ENCODE measurements at places on chromosomes 11 and 22. TPM values are rescaled to one million over a fixed set of nuclear protein-coding genes. Genes with fewer than 3 reads are reported as not detected.
A peak's percentile ranks its signal among the peaks of the same experiment; 100 is the strongest.

- no peak for DNase-seq
Measured at GRCh38 chr11:118216621-118217481, 8.0 kb downstream of the JAML start.

The GLB1L2 gene
- not detected for total RNA-seq

DNA sequence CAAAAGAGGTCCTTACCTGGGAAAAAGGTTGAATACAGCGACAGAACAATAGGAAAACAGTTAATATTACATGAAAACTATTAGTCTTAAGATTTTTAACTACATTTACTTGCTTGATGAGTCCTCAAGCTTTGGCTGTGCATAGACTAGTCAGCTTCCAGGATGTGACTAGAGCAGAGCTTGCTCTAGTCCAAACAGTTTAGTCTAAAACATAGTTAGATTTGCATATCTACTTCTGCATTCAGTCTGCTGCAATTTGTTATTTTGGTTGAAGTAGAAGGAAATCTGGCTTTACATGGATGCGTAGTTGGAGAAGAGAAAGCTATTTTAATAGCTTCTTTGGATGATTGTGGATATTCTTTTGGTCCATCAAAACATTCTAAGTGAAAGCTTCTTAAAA, 95.3 kb upstream of the ALKBH3 start:
- no peak for DNase-seq

The TSSK2 gene
- total RNA-seq, result not detected

GRCh38 chr11:132114185-132114584, 743.8 kb downstream of the NTM start:
- DNase-seq, result peak; percentile 70

- no peak for DNase-seq
Measured at GRCh38 chr22:36470994-36471331, 10.5 kb downstream of the TXN2 start.

The CARD16 gene
- not detected for total RNA-seq

- DNase-seq, result no peak
Measured at GRCh38 chr11:109564241-109564640, 142.3 kb downstream of the C11orf87 start.

The IL17REL gene
- total RNA-seq, result not detected

The SCGB2A2 gene
- total RNA-seq, result not detected

The PDGFB gene
- 1.2 TPM for total RNA-seq

- DNase-seq, result no peak
Measured at GRCh38 chr11:35525501-35526175, at the start of gene PAMR1. TSS of gene PAMR1 (minus strand) at chr11:35525616. CDS start at chr11:35525585, 31 bp downstream.

GRCh38 chr22:19879643-19879991, 24.9 kb upstream of the GNB1L start:
- DNase-seq, result no peak

GRCh38 chr11:65159012-65159411, 11.0 kb upstream of the SPDYC start:
- no peak for DNase-seq

DNA sequence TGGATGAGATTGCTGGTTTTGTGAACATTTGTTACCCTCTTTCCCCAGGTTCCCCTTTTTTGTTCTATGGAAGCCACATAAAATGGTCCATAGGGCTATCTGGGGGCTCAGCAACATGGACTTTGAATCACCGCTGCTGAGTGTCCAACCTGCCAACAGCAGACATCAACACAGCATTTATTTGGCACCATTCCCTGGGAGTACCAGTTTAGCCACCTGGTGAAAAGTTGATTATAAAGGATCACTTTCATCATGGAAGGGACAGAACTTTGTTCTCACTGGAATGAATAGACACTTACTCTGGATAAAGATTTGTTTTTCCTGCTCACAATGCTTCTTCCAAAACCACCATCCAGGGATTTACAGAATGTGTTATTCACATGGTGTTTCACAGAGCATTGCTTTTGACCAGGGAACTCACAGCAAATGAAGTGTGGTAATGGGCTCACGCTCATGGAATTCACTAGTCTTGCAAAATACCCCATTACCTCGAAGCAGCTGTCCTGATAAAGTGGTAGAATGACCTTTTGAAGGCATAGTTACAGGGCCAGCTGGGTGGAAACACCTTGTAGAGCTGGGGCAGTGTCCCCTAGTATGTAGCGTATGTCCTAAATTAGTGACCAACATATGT, 43.9 kb downstream of the ADM start:
- peak; percentile 87 for DNase-seq

DNA sequence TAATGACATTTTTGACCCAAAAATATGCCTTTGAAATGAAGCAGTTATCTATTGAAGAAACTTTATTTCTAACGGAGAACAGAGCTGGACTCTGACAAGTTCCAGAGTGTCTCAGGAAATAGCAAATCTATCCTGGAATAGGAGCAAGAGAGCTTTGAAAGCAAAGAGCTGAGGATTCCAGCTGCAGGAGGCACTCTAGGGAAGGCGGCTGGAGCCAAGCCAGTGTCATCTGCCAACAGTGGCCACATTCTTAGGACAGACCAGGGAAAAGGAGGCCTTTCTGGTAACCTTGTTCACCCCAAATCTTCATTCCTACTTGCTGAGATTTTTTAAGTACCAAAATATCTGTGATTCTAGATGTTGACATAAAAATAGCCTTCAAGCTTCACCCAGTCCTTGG, 493.5 kb upstream of the B3GAT1 start:
- DNase-seq, result no peak

- DNase-seq, result peak; percentile 52
Measured at GRCh38 chr22:47154621-47155081, 392.2 kb downstream of the TBC1D22A start.

GRCh38 chr11:71452199-71453036, 585 bp upstream of the NADSYN1 start:
- no peak for DNase-seq

DNA sequence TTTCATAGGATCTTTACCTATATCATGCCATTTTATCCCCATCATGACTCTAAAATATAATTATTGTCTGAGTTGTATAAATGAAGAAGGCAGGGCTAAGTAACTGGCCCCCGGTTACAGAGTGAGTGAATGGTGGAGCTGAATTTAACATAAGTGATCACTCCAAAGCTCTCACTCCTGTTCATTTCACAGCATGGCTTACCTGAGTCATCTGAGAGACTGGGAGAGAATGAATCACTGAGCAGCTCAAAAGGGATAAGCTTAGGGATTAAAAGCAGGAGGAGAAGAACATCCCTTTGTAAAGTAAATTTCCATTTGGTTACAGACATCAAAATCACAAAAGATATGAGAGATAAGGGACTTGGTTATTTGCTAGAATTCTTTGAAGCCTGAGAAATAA, 294.0 kb upstream of the CTSC start:
- peak; percentile 3 for DNase-seq

The DCHS1 gene
- 2.6 TPM for total RNA-seq

The CCDC83 gene
- not detected for total RNA-seq

DNA sequence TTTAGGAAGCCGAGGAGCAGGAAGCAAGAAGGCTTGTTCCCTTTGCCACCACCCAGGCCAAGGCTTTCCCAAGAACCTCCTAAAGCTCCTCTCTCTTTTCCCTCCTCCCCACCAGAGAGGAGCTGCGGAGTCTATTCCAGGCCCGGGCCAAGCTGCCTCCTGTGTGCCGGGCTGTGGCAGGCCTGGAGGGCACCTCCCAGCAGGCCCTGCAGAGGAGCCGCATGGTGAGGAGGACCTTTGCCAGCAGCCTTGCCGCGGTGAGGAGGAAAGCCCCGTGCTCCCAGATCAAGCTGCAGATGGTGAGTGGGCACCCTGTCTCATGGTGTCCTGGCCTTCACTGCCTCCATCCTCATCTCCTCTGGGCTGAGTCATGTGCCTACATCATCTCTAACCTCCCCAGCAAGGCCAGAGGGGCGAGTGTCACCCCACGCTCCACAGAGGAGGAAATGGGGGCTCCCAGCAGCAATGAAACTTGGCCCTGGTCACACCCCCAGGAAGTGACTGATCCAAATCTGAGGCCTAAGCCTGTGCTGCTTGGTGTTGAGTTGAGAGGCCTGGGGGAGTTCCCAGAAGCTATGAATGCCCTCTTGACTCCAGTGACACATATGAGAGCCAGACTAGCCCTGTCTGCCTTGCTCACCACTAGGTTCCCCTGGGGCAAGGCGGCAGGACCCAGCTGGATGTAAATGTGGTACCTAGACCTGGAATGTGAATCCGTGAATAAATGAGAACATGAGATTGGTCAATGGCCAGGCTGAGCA, 104.2 kb downstream of the MYO18B start:
- DNase-seq, result peak; percentile 49

The SPINDOC gene
- 33.8 TPM for total RNA-seq

DNA sequence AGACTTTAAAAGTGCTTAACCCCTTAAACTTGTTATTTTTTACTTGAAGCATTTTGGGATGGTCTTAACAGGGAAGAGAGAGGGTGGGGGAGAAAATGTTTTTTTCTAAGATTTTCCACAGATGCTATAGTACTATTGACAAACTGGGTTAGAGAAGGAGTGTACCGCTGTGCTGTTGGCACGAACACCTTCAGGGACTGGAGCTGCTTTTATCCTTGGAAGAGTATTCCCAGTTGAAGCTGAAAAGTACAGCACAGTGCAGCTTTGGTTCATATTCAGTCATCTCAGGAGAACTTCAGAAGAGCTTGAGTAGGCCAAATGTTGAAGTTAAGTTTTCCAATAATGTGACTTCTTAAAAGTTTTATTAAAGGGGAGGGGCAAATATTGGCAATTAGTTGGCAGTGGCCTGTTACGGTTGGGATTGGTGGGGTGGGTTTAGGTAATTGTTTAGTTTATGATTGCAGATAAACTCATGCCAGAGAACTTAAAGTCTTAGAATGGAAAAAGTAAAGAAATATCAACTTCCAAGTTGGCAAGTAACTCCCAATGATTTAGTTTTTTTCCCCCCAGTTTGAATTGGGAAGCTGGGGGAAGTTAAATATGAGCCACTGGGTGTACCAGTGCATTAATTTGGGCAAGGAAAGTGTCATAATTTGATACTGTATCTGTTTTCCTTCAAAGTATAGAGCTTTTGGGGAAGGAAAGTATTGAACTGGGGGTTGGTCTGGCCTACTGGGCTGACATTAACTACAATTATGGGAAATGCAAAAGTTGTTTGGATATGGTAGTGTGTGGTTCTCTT, 2.8 kb downstream of the MALAT1 start:
- peak; percentile 61 for DNase-seq

DNA sequence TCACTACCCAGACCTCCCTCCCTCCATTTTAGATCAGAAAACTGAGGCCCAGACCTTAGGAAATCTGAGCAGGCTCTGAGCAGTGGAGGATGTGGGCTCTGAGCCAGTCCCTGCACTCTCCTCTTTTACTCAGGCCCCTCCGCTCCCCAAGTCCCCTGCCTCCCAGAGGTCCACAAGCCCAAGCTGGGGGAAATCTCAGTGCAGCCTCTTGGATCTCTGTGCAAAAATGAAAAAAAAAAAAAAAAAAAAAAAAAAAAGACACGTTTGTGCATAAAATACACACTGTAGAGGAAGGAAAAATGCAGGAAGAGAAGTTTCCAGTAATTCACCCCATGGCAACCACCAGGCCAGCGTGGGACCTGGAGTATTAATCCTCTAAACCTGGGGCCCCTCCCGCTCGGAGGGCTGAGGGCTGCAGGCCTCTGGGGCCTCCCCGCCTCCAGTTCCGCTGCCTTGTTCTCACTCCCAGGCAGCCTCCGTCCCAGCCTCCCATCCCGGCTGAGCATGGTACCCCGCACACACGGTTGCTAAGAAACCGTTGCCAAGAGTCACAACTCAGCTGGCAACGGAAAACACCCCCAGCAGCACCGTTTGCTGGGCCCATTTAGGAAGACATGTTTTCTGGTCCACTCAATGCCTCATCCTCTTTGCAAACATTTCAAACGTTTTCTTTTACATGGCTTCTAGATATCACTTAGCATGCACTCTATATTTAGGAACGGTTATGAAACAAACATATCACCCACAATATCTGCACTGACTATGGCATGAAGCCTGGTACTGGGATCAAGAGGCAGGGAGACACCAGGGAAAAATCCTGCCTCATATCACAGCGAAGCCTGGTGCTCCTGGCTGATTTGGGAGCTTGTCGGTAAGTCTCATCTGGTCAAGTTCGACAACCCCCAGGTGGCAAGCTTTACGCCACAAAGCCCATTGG, 227.5 kb downstream of the CTTN start:
- DNase-seq, result no peak

The TRIM64 gene
- not detected for total RNA-seq

DNA sequence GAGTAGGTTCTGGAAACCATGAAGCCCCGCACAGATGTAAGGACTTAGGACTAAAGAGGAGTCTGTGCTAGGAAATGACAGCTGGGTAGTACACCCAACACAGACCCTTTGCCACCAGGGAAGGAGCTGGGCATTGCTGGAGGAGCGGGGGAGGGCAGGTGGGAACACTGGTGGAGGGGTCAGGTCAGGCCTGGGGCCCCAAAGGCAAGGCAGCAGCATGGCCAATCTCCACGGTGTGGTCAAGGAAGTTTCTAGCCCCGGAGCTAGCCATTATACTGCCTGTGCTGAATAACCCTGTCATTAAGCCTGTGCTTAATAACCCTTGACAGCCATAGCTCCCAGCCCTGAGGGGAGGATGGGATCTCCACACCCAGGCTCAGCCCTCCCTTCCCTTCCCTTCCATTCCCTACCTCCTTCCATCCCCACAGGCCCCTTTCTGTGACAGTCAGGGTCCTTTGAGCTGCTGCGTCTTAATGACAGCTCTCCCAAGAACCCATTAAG, 2.1 kb downstream of the TMPRSS4 start:
- no peak for DNase-seq

- peak; percentile 34 for DNase-seq
Measured at GRCh38 chr11:126607374-126607773, 251.9 kb downstream of the ST3GAL4 start.

GRCh38 chr11:87466223-87466622, 428.5 kb downstream of the TMEM135 start:
- no peak for DNase-seq

GRCh38 chr11:68128682-68129327, 7.6 kb upstream of the CHKA start:
- DNase-seq, result no peak

DNA sequence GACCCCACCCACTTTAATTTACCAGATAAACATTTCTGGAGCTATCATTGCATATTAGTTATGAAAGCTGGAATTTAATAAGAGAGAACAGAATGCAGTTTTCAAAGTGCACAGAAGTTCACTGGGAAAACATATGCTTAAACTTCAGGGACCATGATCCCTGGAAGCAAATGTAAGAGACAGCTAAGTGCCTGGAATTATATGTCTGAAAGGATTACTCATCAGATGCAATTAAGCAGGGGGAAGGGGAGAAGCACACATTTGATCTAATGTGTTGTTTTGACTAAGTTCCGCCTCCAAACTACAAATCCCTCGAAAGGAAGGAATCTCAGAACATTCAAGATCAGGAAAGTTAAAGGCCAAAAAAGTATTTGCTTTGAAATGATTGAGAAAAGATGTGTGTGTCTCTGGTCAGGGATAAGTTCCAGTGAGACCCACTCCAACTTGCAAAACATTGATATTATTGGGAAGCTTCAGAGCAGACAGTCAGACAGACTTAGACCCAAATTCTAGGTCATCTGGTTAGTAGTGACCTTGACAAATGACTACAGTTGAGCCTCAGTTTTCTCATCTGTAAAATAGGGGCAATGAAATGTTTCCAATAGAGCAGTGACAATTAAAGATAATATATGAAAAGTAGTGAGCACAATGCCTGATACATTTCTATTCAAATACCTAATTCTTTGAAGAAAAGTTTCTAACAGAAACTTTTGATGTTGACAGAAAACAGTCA, 147.6 kb downstream of the ME3 start:
- peak; percentile 90 for DNase-seq
